ENCODE measurements at places on chromosomes 12 and 14.

DNA sequence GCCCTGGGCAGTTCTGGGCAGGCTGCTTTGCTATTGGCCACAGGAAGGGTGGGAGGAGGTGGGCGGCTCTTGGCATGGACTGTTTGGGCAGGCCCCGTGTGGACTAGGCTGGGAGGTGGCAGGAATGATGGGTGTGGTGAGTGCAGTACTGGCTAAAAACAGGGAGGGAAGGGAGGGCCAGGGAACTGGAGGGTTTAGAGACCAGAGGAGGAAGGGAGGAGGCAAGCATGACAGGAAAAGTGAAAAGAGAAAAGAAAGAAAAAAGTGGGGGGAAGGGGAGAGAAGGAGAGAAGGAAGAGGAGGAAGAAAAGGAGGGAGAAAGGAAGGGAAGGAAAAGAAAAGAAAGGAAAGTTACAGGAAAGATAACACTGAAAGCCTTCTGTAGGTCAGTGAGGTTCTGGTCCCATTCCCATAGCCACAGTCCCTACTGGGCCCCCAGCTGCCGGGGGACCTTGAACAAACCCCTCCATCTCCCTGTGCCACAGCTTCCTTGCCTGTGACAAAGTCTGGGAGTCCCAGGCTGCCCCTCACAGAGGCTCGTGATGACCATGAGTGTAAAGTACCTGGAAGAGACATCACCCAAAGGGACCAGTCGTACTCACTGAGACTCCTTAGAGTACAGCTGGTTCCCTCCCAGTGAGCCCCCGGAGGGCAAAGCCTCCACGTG, 1.1 kb upstream of the C14orf132 start:
- DNase-seq: peak; percentile 27

DNA sequence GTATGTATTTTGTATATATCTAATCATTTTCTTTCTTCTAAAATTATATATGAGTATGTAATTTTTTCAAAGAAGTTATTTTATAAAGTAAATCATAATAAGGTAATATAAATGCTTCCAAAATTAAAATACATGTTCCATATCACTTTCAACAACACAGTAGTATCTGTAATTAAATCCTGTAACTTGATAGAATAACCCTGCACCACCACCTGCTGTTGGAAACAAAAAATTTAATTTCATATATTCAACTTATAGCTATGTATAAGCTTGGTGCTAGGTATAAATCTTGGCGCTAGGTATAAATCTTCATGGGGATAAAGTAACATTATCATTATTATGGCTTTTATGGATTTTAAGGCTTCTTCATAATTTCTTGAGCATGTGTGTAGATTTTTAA, 149.7 kb upstream of the DCN start:
- no peak for DNase-seq

DNA sequence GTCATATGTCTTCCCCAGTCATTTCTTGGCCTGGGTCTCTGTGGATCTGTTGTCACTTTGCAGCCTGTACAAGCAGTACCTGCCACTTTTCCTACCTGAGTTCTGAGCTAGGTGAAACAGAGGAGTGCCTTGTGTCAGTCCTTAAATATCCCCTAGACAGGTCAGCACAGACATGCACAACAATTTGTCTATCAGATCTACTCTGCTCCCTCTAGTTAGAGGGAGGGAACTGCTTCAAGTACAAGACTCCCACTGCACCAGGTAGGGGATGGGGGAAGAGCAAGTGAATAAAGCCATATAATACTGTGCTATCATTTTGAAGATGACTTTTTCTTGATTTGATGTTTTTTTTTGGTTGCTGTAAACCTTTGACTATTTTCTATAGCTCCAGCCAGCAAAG, 39.4 kb downstream of the MIPOL1 start:
- no peak for DNase-seq

- DNase-seq: no peak
Observed at GRCh38 chr12:55744340-55745030, 1.6 kb downstream of the GDF11 start.

- DNase-seq: peak; percentile 76
Observed at GRCh38 chr12:95117178-95117599, 43.8 kb upstream of the NR2C1 start.

DNA sequence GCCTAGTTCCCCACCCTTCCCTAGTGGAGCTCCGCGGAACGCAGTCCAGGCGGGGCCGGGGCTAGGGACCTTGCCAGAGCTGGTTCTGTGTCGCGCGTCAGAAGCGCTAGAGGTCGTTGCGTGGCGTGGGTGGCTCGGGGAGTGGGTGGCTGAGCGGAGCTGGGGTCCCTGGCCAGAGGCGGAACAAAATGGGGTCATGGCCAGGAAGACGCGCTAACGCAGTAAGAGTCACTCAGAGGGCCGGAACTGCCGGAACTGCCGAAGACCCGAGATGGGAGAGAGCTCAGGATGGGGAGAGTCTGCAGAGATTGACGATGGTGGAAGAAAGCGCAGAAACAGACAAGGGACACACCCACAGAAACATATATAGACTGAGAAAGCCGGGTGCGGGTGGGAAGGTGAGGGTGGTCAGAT, 4.8 kb downstream of the DGKA start:
- no peak for DNase-seq

DNA sequence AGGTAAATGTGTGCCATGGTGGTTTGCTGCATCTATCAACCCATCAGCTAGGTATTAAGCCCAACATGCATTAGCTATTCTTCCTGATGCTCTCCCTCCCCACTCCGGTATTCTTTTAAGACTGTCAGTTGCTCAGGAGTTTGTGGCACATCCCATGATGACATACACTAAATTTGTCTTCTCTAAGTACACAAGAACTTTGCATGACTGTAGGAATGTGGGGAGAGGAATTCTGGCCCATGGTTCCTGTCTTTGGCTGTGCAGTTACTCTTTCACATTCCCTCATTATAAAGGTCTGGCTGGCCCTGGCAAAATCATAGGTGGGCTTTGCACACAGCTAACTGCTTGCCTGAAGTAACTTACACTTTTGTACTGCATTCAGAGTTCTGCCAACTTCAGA, 30.3 kb downstream of the HMGA2 start:
- DNase-seq: peak; percentile 49

- DNase-seq: peak; percentile 99
Observed at GRCh38 chr12:120234643-120235368, 30.7 kb downstream of the PXN start.

DNA sequence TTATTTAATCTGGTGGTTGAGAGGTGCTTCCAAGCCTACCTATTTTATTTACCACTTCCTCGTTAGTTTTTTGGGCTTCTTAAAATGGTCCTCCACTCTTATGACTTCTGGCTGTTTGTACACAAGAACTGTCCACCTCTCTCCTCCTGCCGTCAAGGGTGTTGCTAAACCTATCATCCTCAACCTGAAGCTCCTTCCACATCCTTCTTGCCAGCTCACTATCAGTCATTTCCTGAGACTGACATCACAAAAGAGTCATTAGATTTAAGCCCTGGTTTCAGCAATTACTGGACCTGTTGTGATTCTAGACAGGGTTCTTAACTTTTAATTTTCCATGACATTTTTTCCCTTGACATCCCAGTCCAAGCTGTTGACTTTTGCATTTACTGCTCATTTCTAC, 91.9 kb downstream of the BICD1 start:
- peak; percentile 65 for DNase-seq

Measured in EL (cell line).